ENCODE measurements at places on chromosomes 5 and 9.

DNA sequence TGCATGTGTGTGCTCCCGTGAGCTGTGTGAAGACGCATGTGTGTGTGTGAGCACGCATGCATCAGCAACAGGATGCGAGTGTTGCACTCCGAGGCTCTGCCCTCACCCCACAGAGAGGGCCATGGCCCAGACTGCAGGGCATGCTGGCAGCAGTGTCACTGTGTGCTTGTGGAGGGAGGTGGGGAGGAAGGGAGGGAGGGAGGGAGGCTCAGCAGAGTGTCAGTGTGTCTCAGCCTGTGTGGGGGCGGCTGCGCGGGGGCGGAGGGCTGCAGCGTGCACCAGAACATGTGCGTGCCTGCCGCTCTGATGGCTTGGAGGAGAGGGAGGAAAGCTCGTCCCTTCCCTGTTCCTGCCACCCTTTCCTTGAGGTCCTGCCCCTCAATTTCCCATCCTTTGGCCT, 5.3 kb downstream of the CAMK2A start:
- DNase-seq, result no peak

DNA sequence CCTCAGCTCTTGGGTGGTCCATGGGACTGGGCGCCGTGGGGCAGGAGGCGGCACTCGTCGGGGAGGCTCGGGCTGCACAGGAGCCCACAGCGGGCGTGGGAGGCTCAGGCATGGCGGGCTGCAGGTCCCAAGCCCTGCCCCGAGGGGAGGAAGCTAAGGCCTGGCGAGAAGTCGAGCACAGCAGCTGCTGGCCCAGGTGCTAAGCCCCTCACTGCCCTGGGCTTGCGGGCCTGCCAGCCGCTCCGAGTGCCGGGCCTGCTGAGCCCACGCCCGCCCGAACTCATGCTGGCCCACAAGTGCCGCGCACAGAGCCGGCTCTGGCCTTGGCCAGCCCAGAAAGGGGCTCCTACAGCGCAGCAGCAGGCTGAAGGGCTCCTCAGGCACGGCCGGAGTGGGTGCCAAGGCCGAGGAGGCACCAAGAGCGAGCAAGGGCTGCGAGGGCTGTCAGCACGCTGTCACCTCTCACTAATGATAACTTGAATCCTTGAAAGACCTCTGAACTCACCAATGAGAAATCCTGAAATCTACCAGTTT, 1506.8 kb upstream of the WWC1 start:
- no peak for DNase-seq

DNA sequence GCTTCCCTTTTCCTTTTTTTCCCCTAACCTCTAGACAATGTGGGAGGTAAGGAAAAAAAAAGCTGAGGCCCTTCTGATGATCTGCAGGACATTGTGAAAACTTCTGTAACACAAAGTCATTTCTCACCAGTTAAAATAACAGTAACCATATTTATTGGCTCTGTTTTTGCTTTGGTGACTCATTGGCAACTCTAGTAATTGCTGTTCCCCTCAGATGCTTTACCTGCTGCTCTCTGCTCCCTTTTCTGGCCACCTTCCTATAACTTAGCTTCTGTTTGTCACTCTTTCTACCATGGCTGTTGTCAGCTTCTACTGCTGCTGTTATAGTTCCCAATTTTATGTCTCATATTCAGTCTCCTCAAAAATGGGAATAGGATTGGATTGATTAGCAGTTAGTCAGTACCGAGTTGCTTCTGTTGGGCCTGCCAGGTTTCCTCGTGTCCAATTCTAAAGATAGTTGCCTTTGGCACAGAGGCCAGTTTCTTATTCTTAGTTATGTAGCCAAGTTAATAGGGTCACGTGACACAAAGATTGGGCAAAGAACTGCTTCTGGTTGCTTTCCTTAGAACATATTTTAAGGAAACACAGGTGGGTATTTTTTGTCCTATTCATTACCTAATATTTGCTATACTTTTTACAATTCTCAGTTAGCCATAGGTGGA, 16.8 kb downstream of the SCAMP1 start:
- peak; percentile 52 for DNase-seq

DNA sequence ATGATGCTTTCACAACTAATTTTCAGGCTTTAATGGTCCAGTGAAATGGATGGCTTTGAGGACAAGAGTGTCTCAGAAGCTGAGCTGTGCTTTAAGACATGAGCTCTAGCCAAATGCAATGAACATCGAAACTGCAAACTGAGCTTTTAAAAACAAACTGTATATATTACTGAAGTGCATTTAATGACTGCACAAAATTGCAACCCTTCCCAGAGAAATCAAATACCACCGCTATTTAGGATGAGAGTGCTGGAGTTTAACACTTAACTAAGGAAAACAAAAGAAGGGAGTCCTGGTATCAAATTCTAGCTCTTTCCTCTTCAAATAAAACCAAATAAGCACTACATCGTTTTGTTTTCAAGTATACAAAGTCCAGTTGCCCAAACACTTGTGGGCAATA, 163.9 kb downstream of the SLF1 start:
- DNase-seq, result no peak

GRCh38 chr5:40390281-40391149, 289.2 kb upstream of the PTGER4 start:
- DNase-seq, result no peak

DNA sequence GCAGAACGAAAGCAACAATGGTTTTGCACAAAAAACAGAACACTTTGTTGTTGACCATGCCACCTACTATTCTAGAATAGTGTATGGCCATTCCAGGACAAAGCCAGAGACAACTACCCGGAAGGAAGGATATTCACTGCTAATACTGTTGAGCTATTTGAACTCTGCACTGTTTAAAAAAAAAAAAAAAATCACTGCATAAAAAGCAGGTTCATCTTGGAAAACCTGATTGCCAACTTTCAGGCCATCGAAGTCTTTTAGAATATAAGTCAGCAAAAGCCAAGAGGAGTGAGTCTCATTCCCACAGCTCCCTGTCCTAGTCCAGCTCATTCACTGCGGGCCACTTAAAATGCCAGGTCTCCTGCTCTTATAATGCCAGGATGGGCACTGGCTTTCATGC, 4.0 kb downstream of the ENC1 start:
- DNase-seq, result no peak

DNA sequence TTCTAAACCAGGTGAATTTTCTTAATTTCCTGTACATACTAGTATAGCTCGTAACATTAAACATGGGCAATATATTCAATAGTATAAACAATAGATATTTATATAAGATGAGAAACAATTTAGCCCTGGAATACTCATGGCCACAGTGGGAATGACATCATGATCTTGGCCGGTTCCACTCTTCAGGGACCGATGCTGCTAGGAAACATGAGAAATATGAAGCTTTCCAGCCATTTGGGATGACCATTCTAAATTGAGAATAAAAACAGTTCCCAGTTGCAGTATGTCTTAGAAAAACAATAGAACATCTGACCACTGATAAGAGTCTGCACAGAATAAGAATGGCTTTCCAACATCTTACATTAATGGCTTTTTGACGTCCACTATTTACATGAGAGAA, 33.3 kb upstream of the SLCO6A1 start:
- DNase-seq, result peak; percentile 96

GRCh38 chr9:19133549-19134345, 6.5 kb upstream of the PLIN2 start:
- DNase-seq, result no peak

GRCh38 chr9:137685741-137686420, 67.1 kb downstream of the EHMT1 start:
- peak; percentile 48 for DNase-seq

GRCh38 chr9:129435988-129436717, 184.7 kb downstream of the C9orf50 start:
- no peak for DNase-seq

- DNase-seq, result no peak
These were observed 759.6 kb downstream of the MTRR start for GRCh38 chr5:8628521-8628920.

- no peak for DNase-seq
These were observed 4.9 kb downstream of the SPACA9 start for GRCh38 chr9:132883349-132884294.

GRCh38 chr9:131178382-131178781, 53.0 kb downstream of the NUP214 start:
- peak; percentile 27 for DNase-seq

DNA sequence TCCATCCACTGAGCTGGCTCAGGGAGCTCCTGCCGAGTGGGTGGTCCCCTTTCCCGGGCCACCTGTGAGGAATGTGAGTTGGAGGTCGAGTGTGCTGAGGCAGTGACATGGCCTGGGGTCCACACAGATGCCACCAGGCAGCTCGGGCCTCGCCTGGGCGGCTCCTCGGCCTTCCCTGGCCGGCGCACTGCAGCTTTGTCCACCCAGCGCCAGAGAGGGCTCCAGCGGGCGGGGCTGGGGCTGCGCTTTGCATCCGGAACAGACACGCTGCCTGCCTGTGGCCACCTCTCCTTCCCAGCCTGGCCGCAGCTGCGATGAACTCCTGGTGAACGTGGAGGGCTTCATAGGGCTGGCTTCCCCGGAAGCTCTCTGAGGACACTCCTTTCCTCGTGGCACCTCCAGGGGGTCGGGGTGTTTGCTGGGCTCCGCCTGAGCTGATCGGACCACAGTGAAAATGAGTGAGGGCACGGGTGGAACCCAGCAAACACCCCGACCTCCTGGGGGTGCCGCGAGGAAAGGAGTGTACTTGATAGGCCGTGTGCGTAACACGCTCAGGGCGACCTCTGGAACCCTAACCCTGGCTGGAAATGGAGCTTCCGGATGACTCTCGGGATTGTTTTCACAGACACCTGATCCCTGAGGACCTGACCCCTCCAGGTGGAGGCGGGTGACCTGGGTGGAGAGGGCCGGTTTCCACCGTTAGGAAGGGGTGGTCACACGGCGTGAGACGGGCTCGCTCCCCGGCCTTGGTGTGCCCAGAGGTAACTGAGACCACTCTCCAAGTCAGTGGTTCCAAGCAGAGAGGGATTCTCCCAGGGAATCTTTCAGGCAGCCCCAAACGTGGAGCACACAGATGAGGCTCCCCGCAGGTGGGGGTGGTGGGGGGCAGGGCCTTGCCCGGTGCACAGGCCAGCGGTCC, 31.8 kb upstream of the RXRA start:
- no peak for DNase-seq

DNA sequence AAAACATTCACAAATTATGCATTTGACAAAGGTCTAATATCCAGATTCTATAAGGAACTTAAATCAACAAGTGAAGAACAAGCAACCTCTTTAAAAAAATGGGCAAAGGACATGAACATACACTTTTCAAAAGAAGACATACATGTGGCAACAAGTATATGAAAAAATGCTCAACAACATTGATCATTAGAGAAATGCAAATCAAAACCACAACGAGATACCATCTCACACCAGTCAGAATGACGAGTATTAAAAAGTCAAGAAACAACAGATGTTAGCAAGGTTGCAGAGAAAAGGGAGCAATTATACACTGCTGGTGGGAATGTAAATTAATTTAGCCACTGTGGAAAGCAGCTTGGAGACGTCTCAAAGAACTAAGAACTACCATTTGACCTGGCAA, 38.9 kb upstream of the TNFSF15 start:
- DNase-seq, result no peak

DNA sequence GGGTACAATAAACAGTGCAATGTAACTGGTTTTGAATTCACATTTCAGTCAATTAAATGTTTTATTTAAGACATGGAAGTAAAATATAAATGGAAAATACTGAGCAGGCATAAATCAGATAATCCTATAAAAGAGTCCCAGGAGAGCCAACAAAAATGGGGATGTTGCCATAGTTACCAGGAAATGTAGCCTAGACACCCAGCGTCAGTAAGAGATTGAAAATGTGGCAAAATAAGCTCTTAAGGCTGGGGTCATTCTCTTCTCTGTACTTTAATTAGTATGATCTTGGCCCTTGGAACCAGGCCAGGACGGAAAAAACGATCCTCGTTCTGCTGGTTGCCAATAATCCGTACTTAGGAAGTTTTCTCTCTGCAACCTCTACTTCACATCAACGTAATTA, 18.9 kb upstream of the RASEF start:
- DNase-seq, result no peak

GRCh38 chr9:99808454-99808853, 13.2 kb upstream of the NR4A3 start:
- DNase-seq, result no peak

GRCh38 chr5:32960340-32961058, 249.4 kb downstream of the NPR3 start:
- peak; percentile 41 for DNase-seq

GRCh38 chr5:15993919-15994318, 185.7 kb downstream of the MARCHF11 start:
- no peak for DNase-seq

GRCh38 chr9:14485366-14485765, 171.4 kb upstream of the NFIB start:
- DNase-seq, result no peak

DNA sequence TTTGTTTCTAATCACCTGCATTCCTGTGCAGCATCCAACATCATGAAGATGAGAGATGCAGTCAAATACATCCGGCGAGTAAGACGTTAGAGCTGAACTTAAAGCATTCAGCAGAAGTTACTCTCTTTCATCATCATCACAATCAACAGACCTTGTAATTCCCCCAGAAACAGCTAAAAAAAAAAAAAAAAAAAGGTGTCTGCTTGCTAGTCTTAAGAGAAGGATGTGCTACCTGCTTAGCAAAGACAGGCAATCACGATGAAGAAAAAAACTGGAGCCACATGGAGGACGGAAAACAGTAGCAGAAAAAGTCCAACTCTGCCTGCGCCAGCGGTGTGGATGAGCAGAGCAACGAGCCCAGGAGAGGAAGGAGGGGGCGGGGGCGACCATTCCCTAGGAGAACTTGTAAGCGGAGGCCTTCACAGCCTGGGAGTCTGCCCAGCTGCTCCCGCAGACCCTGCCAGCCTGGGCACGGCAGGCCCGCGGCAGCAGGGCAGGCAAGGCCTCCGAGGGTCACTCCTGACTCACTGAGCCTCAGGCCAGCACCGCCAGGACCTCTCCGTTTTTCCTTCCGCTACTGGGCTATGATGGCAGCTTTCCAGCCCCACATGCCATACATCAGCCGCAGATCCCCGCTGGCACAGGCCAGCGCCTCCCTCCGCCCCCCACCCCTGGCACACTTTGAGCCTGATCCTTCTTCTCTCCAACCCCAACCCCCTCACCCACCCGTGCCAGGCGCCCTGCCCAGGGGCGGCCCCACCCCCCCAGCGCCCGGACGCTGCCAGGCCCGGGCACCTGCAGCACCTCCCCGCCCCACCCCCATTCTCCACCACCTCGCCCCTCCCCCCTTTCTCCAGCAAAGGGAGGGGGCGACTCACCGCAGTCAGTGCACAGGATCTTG, 1.4 kb downstream of the NRG2 start:
- no peak for DNase-seq

GRCh38 chr5:42749020-42749419, 7.6 kb upstream of the CCDC152 start:
- DNase-seq, result peak; percentile 3

GRCh38 chr9:6944896-6945295, 187.1 kb downstream of the KDM4C start:
- no peak for DNase-seq

DNA sequence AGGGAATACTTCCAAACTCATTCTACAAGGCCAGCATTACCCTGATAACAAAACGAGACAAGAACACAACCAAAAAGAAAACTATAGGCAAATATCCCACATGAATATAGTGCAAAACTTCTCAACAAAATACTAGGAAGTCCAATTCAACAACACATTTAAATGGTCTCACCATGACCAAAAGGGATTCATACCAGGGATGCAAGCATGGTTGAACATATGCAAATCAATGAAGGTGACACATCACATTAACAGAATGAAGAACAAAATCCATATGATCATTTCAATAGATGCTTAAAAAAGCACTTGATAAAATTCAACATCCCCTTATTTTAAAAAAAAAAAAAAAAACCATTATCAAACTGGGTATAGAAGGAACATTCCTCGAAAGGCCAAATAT, 186.0 kb downstream of the DTWD2 start:
- no peak for DNase-seq
